Activated CD8-positive, alpha-beta memory T cell treated with anti-CD3 and anti-CD28 coated beads, Interleukin-2, amount 10 ng/mL, durations not matched to agents 7 days and 5 days (primary cell): ENCODE measurements at places on chromosomes 13 and 19. TPM values are rescaled to one million over a fixed set of nuclear protein-coding genes. Genes with fewer than 3 reads are reported as not detected.

- no peaks in the 10 kb centered on the region for H3K27me3 ChIP-seq
- peak overlapping the region; percentile 93 for H3K4me3 ChIP-seq
- H3K27ac ChIP-seq: peak overlapping the region; percentile 78
- peaks cover 13% of the 10 kb centered on the region for H3K36me3 ChIP-seq
Observed at GRCh38 chr19:7533281-7533885, 2.1 kb upstream of the PNPLA6 start.

GRCh38 chr13:95870421-95870820, 182.8 kb downstream of the UGGT2 start:
- H3K27ac ChIP-seq: no peak overlapping the region
- no peak for DNase-seq
- H3K4me1 ChIP-seq: no peaks in the 10 kb centered on the region
- H3K27me3 ChIP-seq: no peaks in the 10 kb centered on the region

The CYP4F8 gene
- not detected for total RNA-seq

The SYCN gene
- not detected for total RNA-seq

The LAIR2 gene
- total RNA-seq: 6.8 TPM
